Type B pancreatic cell (in vitro differentiated cells): ENCODE measurements at places on chromosomes 7 and 10. TPM values are rescaled to one million over a fixed set of nuclear protein-coding genes. Genes with fewer than 3 reads are reported as not detected.

DNA sequence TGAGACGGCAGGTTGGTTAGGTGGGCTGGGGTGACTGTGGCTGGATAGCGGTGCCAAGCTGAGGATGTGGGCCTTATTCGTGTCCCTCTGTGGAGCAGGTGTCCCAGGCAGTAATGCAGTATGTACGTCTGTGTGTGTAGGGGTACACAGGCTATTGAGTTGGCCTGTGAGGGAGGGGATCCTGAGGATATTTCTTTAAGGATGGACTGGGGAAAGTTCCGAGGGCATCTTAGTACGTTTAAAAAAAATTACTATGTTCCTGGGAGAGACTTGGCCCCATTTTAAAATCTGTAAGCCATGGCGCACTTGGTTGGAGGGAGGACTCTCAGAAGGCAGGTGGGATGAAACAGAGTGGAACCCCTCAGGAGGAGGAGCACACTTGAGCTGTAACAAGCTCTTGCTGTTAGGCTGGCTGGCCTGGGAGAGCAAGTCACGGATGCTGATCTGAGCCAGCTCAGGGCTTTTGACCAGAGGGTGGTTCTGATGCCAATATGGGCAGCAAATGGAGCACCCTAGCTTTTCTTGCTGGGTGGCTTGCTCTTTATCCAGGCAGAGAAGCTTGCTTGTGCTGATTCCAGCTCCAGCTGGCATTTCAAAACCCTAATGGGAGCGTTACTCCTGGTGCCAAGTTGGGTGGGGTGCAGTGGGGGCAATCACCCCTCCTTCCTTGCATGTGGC lies 765 bp downstream of the WBP1L start:
- no peak for DNase-seq
- H3K27me3 ChIP-seq: no peaks in the 10 kb centered on the region
- H3K4me3 ChIP-seq: peak overlapping the region; percentile 93
- peaks cover 27% of the 10 kb centered on the region for H3K4me1 ChIP-seq

GRCh38 chr10:122033224-122033926 lies 44.4 kb downstream of the TACC2 start:
- peaks cover under 1% of the 10 kb centered on the region for H3K4me1 ChIP-seq

DNA sequence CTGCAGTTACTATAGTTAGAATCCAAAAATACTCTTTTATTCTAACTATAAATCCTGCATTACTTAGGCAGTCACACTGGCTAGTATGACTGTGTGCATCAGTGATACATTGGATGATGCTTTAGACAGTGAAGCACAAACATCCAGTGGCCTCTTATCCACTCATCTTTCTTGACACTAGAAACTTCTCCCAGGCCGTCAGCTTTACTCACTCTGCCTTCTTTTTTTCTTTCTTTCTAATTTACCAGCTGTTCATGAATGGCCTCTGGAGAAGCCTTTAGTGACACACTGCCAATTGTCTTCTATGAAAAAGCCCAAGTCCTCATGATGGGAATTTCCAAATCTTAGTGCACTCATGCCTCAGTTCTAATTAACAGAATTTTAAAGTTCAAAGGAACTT lies 26.2 kb upstream of the C10orf90 start:
- no peak overlapping the region for H3K4me3 ChIP-seq
- no peaks in the 10 kb centered on the region for H3K4me1 ChIP-seq
- DNase-seq: no peak

GRCh38 chr7:12961910-12962480 lies 274.6 kb downstream of the ARL4A start:
- DNase-seq: no peak
- no peak overlapping the region for H3K4me3 ChIP-seq
- H3K27ac ChIP-seq: no peak overlapping the region

- H3K27ac ChIP-seq: no peak overlapping the region
- no peak overlapping the region for H3K4me3 ChIP-seq
- peaks cover 7% of the 10 kb centered on the region for H3K4me1 ChIP-seq
- H3K36me3 ChIP-seq: no peaks in the 10 kb centered on the region
Measured at GRCh38 chr7:134153493-134154136, 26.5 kb downstream of the LRGUK start.

Gene IKZF1
- 1.0 and 2.0 TPM in 2 replicates for total RNA-seq

- DNase-seq: peak; percentile 72
- H3K36me3 ChIP-seq: peaks cover 3% of the 10 kb centered on the region
Measured at GRCh38 chr7:106858618-106859532, 6.2 kb upstream of the PIK3CG start.

DNA sequence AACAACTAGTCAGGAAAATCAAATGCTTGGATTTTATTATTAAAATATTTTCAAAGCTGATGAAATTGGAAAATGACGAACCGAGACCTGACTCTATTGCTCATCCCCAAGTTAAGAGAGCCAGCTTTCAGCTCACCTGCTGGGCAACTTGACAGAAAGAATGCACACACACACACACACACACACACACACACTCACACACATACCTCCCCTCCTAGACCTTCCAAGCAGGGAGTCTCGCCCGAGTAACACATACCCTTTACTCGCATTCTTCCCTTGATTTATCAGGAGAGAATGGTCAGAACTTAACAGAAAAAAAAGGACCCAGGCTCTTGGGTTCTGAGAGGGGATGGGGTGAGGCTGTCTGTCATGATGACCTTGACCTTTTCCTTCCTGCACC lies 19.1 kb downstream of the GPRIN2 start:
- H3K36me3 ChIP-seq: peaks cover 3% of the 10 kb centered on the region
- H3K27ac ChIP-seq: no peak overlapping the region
- peaks cover 35% of the 10 kb centered on the region for H3K27me3 ChIP-seq

- no peak overlapping the region for H3K4me3 ChIP-seq
- H3K27me3 ChIP-seq: peaks cover 30% of the 10 kb centered on the region
- no peak overlapping the region for H3K27ac ChIP-seq
- H3K4me1 ChIP-seq: no peaks in the 10 kb centered on the region
Measured at GRCh38 chr10:113397047-113397446, 155.8 kb upstream of the HABP2 start.

DNA sequence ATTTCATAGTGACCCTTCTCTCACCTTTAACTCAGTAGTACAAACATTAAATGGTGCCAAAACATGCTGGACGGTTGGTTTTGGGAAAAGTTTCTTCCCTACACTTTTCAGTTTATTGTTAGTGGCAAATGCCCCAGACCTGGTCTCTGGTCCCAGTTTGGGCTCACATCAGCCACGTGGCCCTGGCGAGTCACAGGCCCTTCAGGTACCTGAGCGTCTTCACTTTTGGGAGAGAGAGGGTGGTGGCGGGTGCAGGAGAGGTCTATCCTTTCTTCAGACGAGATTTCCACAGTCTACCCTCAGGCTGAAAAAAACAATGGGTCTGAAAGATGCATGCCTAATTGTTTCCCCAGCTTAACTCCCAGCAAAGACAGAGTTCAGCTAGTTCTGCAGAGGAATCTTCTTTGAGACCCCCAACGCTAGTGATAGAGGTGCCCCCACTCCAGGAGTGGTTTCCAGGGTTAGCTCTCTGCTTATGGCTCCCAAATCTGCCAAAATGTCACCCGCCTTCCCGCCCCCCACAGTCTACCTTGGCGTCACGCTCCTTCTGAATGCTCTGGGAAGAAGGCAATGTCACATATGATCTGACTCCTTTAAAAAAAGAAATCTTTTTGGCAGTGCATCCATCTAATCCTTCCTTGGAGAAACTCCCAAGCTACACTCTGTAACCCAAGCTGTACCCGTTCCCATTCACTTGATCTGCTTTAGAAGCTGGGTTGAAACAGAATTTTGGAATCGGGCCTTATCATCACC lies 384.8 kb upstream of the FOXK1 start:
- peak; percentile 36 for DNase-seq
- H3K4me3 ChIP-seq: no peak overlapping the region
- no peak overlapping the region for H3K27ac ChIP-seq
- H3K4me1 ChIP-seq: no peaks in the 10 kb centered on the region
- no peaks in the 10 kb centered on the region for H3K36me3 ChIP-seq

Gene VOPP1
- 31.0 and 38.9 TPM in 2 replicates for total RNA-seq

Gene AKR1B1
- total RNA-seq: 78.4 and 138 TPM in 2 replicates

DNA sequence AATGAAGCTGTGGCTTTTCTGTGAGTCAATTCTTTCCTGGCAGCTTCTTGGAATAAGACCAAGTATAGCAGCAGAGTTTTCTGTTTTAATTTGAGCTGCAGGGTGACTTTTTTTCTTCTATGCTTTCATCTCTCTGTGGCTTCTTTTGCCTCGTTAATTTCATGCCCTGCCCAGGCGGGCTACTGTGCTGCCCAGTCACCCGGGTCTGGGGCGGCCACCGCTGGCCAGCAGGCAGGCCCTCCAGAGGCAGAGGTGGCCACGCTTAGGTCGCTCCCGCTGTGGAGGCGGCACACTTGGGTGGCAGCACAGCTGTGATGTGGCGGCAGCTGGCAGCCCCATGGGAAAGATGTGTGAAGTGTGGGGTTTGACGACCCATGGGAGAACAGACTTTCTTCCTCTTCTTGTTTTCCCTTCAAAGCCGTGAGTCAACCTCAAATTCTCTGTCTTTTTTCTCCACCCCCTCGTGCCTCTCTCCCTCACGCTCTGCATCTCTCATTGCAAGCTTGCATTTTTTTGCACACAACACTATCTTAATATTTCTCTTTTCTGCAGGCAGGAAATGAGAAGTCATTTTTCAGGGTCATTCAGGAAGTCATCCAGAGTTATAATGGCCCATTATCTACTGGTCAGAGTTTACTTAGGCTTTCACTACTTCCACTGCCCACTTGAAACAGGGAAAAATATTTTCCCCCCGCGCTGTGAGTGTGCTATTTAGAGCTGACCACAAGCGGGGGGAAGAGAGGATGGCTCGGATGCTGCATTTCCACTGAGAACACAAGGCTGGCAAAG lies 67.8 kb downstream of the EGFR start:
- no peaks in the 10 kb centered on the region for H3K27me3 ChIP-seq
- H3K36me3 ChIP-seq: peaks cover 8% of the 10 kb centered on the region
- H3K4me3 ChIP-seq: peak overlapping the region; percentile 40
- H3K27ac ChIP-seq: peak overlapping the region; percentile 55
- H3K4me1 ChIP-seq: peaks cover 70% of the 10 kb centered on the region
- no peak for DNase-seq

DNA sequence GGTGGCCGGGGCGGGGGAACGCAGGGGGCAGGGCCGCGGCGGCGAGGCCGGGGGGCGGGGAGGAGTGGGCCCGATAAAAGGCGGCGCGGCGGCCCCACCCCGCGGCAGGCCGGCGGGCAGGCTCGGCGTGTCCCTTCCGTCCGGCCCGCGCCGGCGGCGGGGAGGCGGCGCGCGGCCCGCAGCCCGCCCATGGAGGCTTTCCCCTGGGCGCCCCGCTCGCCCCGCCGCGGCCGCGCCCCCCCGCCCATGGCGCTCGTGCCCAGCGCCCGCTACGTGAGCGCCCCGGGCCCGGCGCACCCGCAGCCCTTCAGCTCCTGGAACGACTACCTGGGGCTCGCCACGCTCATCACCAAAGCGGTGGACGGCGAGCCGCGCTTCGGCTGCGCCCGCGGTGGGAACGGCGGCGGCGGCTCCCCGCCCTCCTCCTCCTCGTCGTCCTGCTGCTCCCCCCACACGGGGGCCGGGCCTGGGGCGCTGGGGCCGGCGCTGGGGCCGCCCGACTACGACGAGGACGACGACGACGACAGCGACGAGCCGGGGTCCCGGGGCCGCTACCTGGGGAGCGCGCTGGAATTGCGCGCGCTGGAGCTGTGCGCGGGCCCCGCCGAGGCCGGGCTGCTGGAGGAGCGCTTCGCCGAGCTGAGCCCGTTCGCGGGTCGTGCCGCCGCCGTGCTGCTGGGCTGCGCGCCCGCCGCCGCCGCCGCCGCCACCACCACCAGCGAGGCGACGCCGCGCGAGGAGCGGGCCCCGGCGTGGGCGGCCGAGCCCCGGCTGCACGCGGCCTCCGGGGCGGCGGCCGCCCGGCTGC lies at the start of gene NANOS1:
NANOS1 (plus strand) TSS at position 102 of the 808 bp plus-strand sequence; CDS start at position 190, 88 bp downstream.
- peak; percentile 75 for DNase-seq
- H3K27me3 ChIP-seq: peaks cover 4% of the 10 kb centered on the region
- peak within 1 kb of the TSS; percentile 29 for H3K27ac ChIP-seq
- peaks cover 6% of the 10 kb centered on the region for H3K4me1 ChIP-seq
- H3K4me3 ChIP-seq: peak within 1 kb of the TSS; percentile 85

Gene NOD1
- 10.9 and 11.4 TPM in 2 replicates for total RNA-seq

DNA sequence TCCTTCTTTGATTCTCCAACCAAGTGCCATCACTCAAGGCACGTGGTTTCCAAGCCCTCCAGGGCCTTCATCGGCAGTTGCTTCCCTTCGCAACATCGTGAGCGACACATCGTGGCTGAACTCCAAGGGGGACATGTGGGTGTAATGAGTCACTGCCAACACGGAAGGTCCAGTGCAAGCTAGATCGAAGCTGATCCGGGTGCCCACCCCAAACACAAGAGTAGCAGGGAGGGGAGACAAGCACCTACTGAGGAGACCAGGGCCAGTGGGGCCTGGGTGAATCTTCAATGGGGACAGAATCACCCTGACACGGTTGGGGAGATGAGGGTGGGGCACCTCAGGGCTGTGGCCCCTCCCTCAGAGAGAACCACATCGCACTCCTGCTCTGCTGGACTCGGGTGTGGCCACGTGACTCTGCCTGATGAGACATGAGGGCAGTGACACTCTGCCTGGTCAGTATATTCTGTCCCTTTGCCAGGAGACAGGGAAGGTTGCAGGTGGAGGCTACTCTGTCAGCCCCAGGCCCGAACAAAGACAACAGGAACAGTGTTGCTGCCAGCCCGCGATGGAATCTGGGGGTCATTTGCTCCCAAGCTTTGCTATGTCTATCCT lies 36.8 kb upstream of the HSPA12A start:
- no peak for DNase-seq
- H3K27me3 ChIP-seq: no peaks in the 10 kb centered on the region
- H3K4me1 ChIP-seq: peaks cover 9% of the 10 kb centered on the region

- DNase-seq: no peak
- no peak overlapping the region for H3K4me3 ChIP-seq
- H3K27me3 ChIP-seq: no peaks in the 10 kb centered on the region
- H3K4me1 ChIP-seq: no peaks in the 10 kb centered on the region
Measured at GRCh38 chr7:141999058-141999623, 3.5 kb downstream of the MGAM start.

Gene CALHM1
- 0.17 TPM in 1 of 2 replicates, not detected in the other for total RNA-seq

GRCh38 chr10:81724431-81724830 lies 150.6 kb upstream of the NRG3 start:
- no peak overlapping the region for H3K4me3 ChIP-seq
- no peaks in the 10 kb centered on the region for H3K4me1 ChIP-seq
- no peak for DNase-seq
- H3K27ac ChIP-seq: no peak overlapping the region
- no peaks in the 10 kb centered on the region for H3K36me3 ChIP-seq
- H3K27me3 ChIP-seq: no peaks in the 10 kb centered on the region

Gene RHBDD2
- 73.5 and 75.1 TPM in 2 replicates for total RNA-seq
